SK-N-SH (cell line): ENCODE measurements at places on chromosomes 3 and 15. TPM values are rescaled to one million over a fixed set of nuclear protein-coding genes. Genes with fewer than 3 reads are reported as not detected.

DNA sequence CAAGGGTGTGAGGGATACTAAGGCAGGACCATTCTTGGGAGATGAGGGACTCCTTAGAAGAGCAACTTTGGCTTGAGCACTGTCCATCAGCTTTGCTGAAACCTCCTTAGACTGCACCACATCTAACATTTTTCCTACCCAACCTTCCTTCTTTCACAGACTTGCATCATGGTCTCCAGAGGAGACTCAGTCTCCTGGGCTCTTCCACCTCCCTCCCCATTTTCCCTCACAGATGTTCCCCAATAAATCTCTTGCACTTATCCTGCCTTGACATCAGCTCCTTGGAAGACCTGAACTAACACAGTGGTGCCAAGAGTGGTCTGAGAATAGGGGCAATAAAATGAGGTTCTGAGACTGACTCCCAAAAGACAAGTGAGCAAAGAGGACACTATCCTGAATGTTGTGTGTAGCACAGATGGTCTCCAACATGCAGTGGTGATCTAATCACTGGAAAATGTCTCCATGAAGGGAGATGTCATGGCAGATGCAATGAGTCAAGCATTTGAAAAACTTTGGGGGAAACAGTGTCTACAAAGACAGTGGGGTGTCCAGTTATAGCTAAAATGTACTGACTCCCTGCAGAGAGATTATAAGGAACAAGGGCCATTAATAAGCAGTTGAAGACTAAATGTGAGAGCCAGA lies 26.0 kb upstream of the BOC start:
- no peaks in the 10 kb centered on the region for H3K36me3 ChIP-seq
- no peak overlapping the region for H3K27ac ChIP-seq
- no peaks in the 10 kb centered on the region; the same call in 1 of the 2 replicates for H3K27me3 ChIP-seq
- peaks cover 9% of the 10 kb centered on the region; the same call in 1 of the 2 replicates for H3K4me1 ChIP-seq
- H3K4me3 ChIP-seq: no peak overlapping the region

GRCh38 chr3:125052624-125053303 lies 3.0 kb downstream of the HEG1 start:
- DNase-seq: no peak
- peak overlapping the region; percentile 99 for H3K27ac ChIP-seq
- H3K4me3 ChIP-seq: peak overlapping the region; percentile 83
- peaks cover 52% of the 10 kb centered on the region for H3K4me1 ChIP-seq

The EXD1 gene
- polyA plus RNA-seq: 0.02 and 0.07 TPM in 2 replicates

DNA sequence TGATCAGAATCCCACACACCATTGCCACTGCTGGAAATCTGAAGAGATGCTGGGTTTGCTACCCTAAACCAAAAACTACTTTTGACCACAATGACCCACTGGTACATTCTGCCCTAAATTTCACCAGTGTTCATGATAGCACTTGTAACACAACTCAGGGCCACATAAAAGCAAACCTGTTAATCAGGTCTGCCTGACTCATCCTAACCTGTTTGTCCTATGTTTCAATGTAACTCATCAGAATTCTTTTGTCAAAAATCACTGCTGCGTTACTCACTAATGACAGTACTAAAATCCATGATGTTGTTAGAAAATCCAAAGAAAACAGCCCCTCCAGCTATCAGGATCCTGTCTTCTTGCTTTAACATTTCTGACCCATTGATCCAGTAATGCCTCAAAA lies 55.6 kb upstream of the XCR1 start:
- H3K4me1 ChIP-seq: no peaks in the 10 kb centered on the region
- no peaks in the 10 kb centered on the region for H3K36me3 ChIP-seq
- H3K27ac ChIP-seq: no peak overlapping the region
- H3K4me3 ChIP-seq: no peak overlapping the region
- 0 out of 2 replicates have a peak, but pooled peaks cover 4% of the 10 kb centered on the region for H3K27me3 ChIP-seq

GRCh38 chr3:69368129-69368741 lies 17.7 kb downstream of the FRMD4B start:
- no peaks in the 10 kb centered on the region for H3K36me3 ChIP-seq
- no peaks in the 10 kb centered on the region; the same call in 1 of the 2 replicates for H3K4me1 ChIP-seq
- DNase-seq: no peak
- H3K27me3 ChIP-seq: no peaks in the 10 kb centered on the region
- no peak overlapping the region for H3K4me3 ChIP-seq

The C3orf85 gene
- polyA plus RNA-seq: not detected in 2 replicates

DNA sequence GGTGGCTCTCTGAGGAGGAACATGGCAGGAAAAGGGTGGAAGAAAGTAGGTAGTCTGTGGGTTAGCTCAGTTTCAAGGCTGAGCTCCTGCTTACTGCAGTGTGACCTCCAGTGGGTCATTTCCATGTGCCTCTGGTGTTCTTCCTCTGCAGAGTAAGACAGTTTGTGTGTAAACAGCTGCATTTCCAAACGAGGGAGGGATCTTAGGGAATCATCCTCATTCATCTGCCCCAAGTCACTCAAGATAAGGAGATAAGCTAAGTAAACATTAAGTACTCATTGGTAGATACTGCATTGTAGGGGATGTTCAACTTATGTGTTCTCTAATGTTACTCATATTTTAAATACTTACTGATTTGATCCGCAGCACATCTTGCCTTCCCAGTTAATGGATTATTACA lies 83.6 kb downstream of the CLSTN2 start:
- no peaks in the 10 kb centered on the region for H3K36me3 ChIP-seq
- no peaks in the 10 kb centered on the region for H3K27me3 ChIP-seq
- no peak overlapping the region for H3K27ac ChIP-seq
- peaks cover 45% of the 10 kb centered on the region for H3K4me1 ChIP-seq
- no peak overlapping the region for H3K4me3 ChIP-seq

The TMC3 gene
- not detected in 2 replicates for polyA plus RNA-seq

- no peaks in the 10 kb centered on the region for H3K4me1 ChIP-seq
- no peak overlapping the region for H3K4me3 ChIP-seq
- H3K27me3 ChIP-seq: no peaks in the 10 kb centered on the region; the same call in 1 of the 2 replicates
- no peaks in the 10 kb centered on the region for H3K36me3 ChIP-seq
Observed at GRCh38 chr3:97815149-97815917, 6.5 kb upstream of the CRYBG3 start.

The ZNF609 gene
- 10.3 and 12.6 TPM in 2 replicates for polyA plus RNA-seq

The PIERCE2 gene
- polyA plus RNA-seq: 2.5 and 2.9 TPM in 2 replicates

GRCh38 chr3:141938011-141938500 lies 61.6 kb downstream of the ATP1B3 start:
- no peaks in the 10 kb centered on the region for H3K27me3 ChIP-seq
- H3K36me3 ChIP-seq: no peaks in the 10 kb centered on the region
- H3K4me1 ChIP-seq: peaks cover 21% of the 10 kb centered on the region; the same call in 1 of the 2 replicates
- DNase-seq: no peak

DNA sequence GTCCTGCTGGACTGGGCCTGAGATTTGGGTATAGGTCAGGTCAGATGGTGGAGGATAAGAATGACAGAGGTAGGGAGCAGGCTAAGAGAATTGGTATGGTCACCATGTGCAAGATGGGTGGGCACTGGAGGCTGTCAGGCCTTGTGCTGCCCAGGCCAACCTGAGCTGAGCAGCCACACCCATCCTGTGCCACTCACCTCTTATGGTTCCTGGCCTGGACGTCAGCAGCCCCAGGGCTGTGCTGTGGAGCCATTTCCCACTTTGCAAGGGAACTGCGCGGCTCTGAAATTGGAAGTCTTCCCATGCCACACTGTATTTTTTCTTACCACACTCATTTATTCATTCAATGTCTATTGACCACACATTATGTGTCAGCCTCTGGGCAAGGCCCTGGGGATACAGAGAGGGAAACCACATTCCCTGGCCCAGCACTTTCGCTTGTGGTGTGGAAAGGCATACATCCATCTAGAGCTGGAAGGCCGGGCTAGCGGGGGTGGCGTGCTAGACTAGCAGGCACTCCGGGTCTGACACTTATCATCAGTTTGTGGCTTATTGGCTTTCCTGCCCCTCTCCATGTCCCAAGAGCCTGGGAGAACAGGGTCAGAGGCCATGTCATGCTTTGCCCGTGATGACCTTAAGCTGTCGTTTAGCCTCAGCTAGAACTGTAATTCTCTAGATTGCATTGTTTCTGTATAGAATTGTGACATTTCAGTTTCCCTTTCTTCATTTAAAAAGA lies 51.1 kb upstream of the POLG start:
- H3K36me3 ChIP-seq: no peaks in the 10 kb centered on the region
- no peaks in the 10 kb centered on the region for H3K27me3 ChIP-seq
- H3K27ac ChIP-seq: no peak overlapping the region; the same call in 1 of the 2 replicates
- peaks cover 88% of the 10 kb centered on the region for H3K4me1 ChIP-seq

The RETNLB gene
- not detected in 2 replicates for polyA plus RNA-seq

GRCh38 chr15:97661796-97662195 lies 298.7 kb upstream of the ARRDC4 start:
- no peaks in the 10 kb centered on the region for H3K4me1 ChIP-seq
- H3K27ac ChIP-seq: no peak overlapping the region
- no peaks in the 10 kb centered on the region for H3K36me3 ChIP-seq
- H3K4me3 ChIP-seq: no peak overlapping the region

DNA sequence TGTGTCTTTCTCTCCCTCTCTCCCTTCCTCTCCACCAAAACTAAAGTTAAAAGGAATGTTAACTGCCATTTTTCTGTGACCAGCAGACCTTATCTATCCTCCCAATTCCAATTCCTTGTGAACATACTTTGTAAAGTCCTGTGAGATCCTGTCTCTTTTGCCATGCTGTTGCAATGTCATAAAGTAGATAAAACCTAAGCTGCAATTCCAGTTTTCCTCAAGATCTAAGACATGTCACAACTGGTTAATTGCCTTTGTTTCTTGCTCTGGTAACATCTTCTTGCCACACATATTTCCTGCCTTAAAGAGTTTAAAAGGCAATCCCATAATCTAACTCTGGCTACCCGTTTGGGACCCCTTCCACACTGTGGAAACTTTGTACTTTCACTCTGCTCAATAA lies 188.7 kb downstream of the PYDC2 start:
- no peaks in the 10 kb centered on the region for H3K4me1 ChIP-seq
- no peaks in the 10 kb centered on the region for H3K27me3 ChIP-seq
- H3K4me3 ChIP-seq: no peak overlapping the region
- DNase-seq: no peak
- no peaks in the 10 kb centered on the region for H3K36me3 ChIP-seq
- H3K27ac ChIP-seq: no peak overlapping the region

DNA sequence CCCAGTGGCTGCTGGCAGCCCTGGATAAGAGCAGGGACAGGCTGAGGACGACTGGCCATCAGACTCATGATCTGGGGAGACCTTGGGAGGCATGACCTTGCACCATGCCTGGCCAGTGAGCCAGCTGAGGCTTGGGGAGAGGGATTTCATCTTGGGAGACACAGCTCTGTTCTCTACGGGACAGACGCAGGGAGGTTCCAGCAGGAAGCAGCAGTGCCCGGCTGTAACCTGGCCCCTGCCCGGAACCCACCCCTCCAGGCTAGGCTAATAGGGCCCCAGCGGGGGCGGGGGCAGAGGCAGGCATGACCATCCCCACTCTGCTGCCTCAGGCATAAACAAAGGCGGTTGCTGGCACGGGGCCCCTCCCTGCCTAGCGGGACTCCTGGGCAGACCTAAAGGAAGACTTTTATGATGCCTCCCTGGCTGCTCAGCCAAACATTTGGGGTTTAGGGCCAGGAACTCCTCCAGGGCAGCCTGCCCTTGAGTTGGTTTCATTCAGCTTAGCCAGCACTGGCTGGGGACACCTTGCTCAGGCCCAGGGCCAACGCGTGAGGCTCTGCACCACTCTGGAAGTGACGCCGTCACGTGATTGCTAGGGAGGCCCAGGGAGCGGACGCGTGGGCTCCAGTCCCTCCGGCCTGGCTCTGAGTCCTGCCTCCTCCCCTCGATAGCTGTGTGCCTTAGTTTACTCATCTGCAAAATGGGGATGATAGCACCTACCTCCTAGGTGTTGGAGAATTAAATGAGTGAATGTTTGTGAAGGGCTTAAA lies 27.6 kb downstream of the HDAC11 start:
- no peak overlapping the region for H3K27ac ChIP-seq
- no peaks in the 10 kb centered on the region; the same call in 1 of the 2 replicates for H3K36me3 ChIP-seq
- H3K4me1 ChIP-seq: no peaks in the 10 kb centered on the region
- DNase-seq: peak; percentile 80

The EFL1 gene
- polyA plus RNA-seq: 12.3 and 15.3 TPM in 2 replicates

DNA sequence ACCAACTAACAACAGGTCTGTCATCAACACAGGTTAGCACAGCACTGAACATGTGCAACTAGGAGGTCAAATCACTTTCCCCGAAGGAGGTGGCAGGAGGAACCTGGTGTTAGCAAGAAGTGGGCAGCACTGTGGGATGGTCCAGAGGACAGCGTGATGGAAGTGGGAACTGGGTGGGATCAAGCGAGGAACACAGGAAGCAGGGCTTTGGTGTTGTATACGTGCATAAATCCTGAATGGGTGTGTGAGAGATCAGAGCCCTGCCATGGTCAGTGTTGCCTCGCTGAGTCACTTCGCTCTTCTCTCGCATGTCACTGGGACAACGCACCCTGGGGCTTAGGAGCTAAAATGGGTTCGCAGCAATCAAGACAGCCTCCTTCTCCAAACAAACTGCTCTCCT lies 62.1 kb downstream of the MOBP start:
- no peaks in the 10 kb centered on the region for H3K27me3 ChIP-seq
- H3K4me3 ChIP-seq: no peak overlapping the region
- no peaks in the 10 kb centered on the region for H3K36me3 ChIP-seq
- H3K27ac ChIP-seq: no peak overlapping the region
- no peak for DNase-seq

The GOLGA8J gene
- polyA plus RNA-seq: not detected in 2 replicates

DNA sequence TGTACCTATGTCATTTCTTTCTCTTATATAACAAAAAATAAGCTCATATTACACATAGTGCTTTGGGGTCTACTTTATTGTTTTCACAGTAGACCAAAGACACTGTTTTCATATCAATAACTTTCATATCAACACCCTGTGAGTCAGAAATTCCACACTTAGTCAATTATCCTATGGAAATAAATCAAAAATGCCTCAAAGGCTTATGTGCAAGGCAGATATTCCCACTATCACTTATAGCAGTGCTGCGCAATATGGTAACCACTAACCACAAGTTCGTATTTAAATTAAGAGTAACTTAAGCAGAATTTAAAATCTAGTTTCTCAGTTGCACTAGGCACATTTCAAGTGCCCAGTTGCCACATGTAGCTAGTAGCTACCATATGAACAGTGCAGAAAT lies 15.9 kb downstream of the SCG3 start:
- no peaks in the 10 kb centered on the region; the same call in 1 of the 2 replicates for H3K27me3 ChIP-seq
- no peak for DNase-seq
- H3K4me1 ChIP-seq: no peaks in the 10 kb centered on the region
- no peaks in the 10 kb centered on the region for H3K36me3 ChIP-seq
- no peak overlapping the region for H3K4me3 ChIP-seq

DNA sequence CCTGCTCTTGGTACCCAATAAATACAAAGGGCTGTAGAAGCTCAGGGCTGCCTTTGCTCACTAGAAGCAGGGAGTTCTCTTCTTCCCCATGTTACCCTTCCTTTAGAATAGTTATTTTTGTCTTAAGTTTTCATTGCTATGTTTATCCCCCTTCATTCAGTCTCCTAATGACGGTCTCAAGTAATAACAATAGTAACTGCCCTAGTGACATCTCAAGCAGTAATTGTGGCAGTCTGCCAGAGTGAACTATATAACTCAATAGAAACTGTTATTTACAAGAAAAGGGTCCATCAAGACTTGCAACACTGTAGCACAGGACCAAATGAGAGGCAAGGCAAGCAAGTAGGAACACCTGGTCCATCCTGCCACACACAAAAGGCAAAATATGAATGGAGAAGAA lies 32.5 kb upstream of the SIN3A start:
- H3K4me3 ChIP-seq: no peak overlapping the region
- H3K36me3 ChIP-seq: peaks cover 24% of the 10 kb centered on the region
- no peak overlapping the region for H3K27ac ChIP-seq
- DNase-seq: no peak

The ZNF662 gene
- polyA plus RNA-seq: 0.30 and 0.44 TPM in 2 replicates
